ENCODE measurements at places on chromosomes 5 and 9. TPM values are rescaled to one million over a fixed set of nuclear protein-coding genes. Genes with fewer than 3 reads are reported as not detected.

The BSPRY gene
- not detected for total RNA-seq

The SPATA31D4 gene
- total RNA-seq, result not detected

The PLPP7 gene
- total RNA-seq, result 13.6 TPM

The PRDM9 gene
- not detected for total RNA-seq

Measured in subcutaneous preadipocyte (primary cell).